H1 (cell line): ENCODE measurements at places on chromosomes 7 and 10. TPM values are rescaled to one million over a fixed set of nuclear protein-coding genes. Genes with fewer than 3 reads are reported as not detected.
A peak's percentile ranks its signal among the peaks of the same experiment; 100 is the strongest.

- no peak for DNase-seq
- H3K4me1 ChIP-seq, result no peaks in the 10 kb centered on the region
- no peak overlapping the region for H3K27ac ChIP-seq
- no peak overlapping the region for H3K4me3 ChIP-seq
Observed at GRCh38 chr10:111439034-111439842, 362.4 kb downstream of the ADRA2A start.

GRCh38 chr7:104972500-104972899 is 41.5 kb upstream of the KMT2E start:
- no peak for DNase-seq
- no peaks in the 10 kb centered on the region for H3K27me3 ChIP-seq
- H3K4me1 ChIP-seq, result no peaks in the 10 kb centered on the region
- H3K27ac ChIP-seq, result no peak overlapping the region
- no peak overlapping the region for H3K4me3 ChIP-seq

CHST15 gene
- total RNA-seq, result 9.1 and 9.4 TPM in 2 replicates

DNA sequence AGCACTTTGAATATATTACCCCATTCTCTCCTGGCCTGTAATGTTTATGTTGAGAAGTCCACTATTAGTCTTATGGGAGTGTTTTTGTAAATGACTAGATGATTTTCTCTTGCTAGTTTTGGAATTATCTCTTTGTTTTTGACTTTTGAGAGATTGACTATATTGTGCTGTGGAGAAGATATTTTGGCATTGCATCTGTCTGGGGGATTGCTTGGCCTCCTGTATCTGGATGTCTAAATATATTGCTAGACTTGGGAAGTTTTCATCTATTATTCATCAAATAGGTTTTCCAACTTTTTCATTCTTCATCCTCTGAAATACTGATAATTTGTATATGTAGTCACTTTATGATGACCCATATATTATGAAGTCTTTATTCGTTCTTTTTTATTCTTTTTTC is 277.1 kb upstream of the PCDH15 start:
- H3K27ac ChIP-seq, result no peak overlapping the region
- no peak overlapping the region for H3K4me3 ChIP-seq
- H3K4me1 ChIP-seq, result no peaks in the 10 kb centered on the region

GRCh38 chr7:111232249-111233084 is 141.5 kb downstream of the LRRN3 start:
- no peaks in the 10 kb centered on the region for H3K27me3 ChIP-seq
- no peak for DNase-seq
- no peaks in the 10 kb centered on the region for H3K4me1 ChIP-seq
- H3K4me3 ChIP-seq, result no peak overlapping the region

DNA sequence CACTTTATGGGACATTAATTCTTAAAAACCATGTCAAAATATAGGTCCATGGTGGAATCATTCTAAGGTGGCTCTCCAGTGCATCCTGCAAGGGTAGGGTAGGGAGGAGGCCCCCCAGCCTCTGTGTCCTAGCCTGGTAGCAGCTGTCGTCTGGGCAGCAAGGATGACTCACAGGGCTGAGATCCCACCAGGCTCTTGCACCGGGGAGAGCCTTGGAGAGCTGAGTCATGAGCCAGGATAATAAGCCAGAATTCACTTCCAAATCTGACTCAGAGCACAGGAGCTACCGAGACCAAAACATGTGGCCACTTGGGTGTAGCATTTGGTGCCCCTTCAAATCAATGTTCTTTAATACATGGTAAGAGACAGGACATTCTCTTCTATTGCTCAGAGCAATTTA is 298.5 kb downstream of the NEBL start:
- H3K4me3 ChIP-seq, result no peak overlapping the region
- no peaks in the 10 kb centered on the region for H3K27me3 ChIP-seq
- no peak for DNase-seq
- no peaks in the 10 kb centered on the region for H3K36me3 ChIP-seq
- H3K4me1 ChIP-seq, result no peaks in the 10 kb centered on the region; the same call in 1 of the 2 replicates
- no peak overlapping the region for H3K27ac ChIP-seq

GRCh38 chr7:7408001-7408770 is 127.5 kb downstream of the COL28A1 start:
- no peaks in the 10 kb centered on the region for H3K36me3 ChIP-seq
- no peak overlapping the region for H3K27ac ChIP-seq
- no peaks in the 10 kb centered on the region for H3K27me3 ChIP-seq
- no peak overlapping the region for H3K4me3 ChIP-seq
- DNase-seq, result no peak

- no peaks in the 10 kb centered on the region for H3K36me3 ChIP-seq
- no peak overlapping the region for H3K27ac ChIP-seq
- no peak overlapping the region for H3K4me3 ChIP-seq
- DNase-seq, result no peak
- no peaks in the 10 kb centered on the region for H3K4me1 ChIP-seq
Observed at GRCh38 chr7:154860621-154861375, 142.1 kb downstream of the PAXIP1 start.

PGAM2 gene
- 1.4 and 2.1 TPM in 2 replicates for total RNA-seq

DNA sequence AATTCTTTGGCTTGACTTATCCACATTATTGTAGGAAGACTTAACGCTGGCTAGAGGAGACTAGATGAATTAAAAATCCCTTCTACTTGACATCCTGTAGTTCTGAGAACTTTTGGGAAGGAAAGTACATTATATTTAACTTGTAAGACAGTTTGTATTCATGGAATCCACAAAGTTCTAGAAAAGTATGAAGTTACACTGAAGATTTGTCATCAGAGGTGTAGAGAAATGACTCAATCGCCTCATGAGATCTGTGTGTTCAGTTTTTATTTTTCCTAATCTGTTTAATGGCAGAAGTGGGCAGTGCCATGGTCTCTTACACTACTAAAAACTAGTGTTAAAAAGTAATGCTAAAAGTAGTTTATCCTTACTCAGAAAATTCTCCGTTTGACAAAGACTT is 89.1 kb upstream of the SMIM30 start:
- H3K36me3 ChIP-seq, result no peaks in the 10 kb centered on the region
- no peak overlapping the region for H3K27ac ChIP-seq
- no peaks in the 10 kb centered on the region for H3K4me1 ChIP-seq
- DNase-seq, result no peak
- H3K4me3 ChIP-seq, result no peak overlapping the region

- no peaks in the 10 kb centered on the region for H3K27me3 ChIP-seq
- H3K36me3 ChIP-seq, result no peaks in the 10 kb centered on the region
- no peak overlapping the region for H3K4me3 ChIP-seq
- DNase-seq, result no peak
Observed at GRCh38 chr7:117019786-117020590, 66.7 kb downstream of the ST7 start.

DNA sequence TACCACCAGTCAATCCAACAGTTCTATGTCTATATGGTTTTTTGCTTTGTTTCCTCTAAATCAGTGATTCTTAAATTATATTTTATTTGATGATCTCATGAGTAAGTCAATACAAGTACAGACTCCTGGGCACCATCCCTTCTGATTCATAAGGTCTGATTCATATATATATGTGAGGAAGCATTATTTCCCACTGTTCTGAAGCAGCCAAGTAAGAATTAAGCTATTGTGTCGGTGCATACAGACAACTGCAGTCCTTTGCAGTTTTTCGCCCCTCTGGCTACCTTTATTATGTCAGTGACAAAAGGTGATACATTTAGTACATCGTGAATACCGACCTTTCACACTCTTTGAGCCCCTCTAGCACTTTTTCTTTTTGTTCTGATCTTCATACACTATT is 1079.6 kb upstream of the C7orf33 start:
- H3K27me3 ChIP-seq, result no peaks in the 10 kb centered on the region
- H3K4me3 ChIP-seq, result no peak overlapping the region
- no peak for DNase-seq
- no peaks in the 10 kb centered on the region for H3K4me1 ChIP-seq

DNA sequence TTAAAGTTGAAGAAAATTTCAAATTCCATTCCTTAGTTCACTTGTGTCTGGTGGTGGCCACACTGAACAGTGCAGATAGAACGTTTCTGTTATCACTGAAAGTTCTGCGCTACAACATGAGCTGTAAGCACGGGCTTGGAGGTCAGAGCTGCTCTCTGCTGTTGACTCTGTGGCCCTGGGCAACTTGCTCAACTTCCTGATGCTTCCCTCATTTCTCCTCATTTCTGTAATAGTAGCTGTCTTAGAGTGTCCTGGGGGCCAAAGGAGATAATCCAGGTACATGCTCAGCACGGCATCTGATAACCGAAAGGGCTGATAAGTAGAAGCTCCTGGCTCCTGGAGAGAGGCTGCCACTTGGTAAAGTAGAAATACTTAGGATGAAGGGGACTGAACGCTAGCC is 92.3 kb upstream of the DUSP5 start:
- peaks cover 7% of the 10 kb centered on the region for H3K4me1 ChIP-seq
- H3K36me3 ChIP-seq, result no peaks in the 10 kb centered on the region
- H3K27ac ChIP-seq, result no peak overlapping the region
- H3K27me3 ChIP-seq, result no peaks in the 10 kb centered on the region
- DNase-seq, result no peak

GRCh38 chr10:93496322-93497041 is at the start of gene CEP55:
CEP55 (plus strand) TSS chr10:93496612; CDS start chr10:93500052, 3,440 bp downstream.
- H3K27me3 ChIP-seq, result no peaks in the 10 kb centered on the region
- DNase-seq, result peak; percentile 73
- no peaks in the 10 kb centered on the region for H3K36me3 ChIP-seq
- no peak within 1 kb of the TSS for H3K27ac ChIP-seq

GRCh38 chr7:41779918-41780317 is 77.0 kb upstream of the INHBA start:
- H3K4me3 ChIP-seq, result no peak overlapping the region
- no peak for DNase-seq
- H3K36me3 ChIP-seq, result no peaks in the 10 kb centered on the region
- H3K27me3 ChIP-seq, result no peaks in the 10 kb centered on the region
- no peaks in the 10 kb centered on the region for H3K4me1 ChIP-seq
- no peak overlapping the region for H3K27ac ChIP-seq
